ENCODE measurements at places on chromosomes 7 and 10.

- no peak for DNase-seq
These were observed 32.8 kb upstream of the ANTXRL start for GRCh38 chr10:46254007-46254383.

DNA sequence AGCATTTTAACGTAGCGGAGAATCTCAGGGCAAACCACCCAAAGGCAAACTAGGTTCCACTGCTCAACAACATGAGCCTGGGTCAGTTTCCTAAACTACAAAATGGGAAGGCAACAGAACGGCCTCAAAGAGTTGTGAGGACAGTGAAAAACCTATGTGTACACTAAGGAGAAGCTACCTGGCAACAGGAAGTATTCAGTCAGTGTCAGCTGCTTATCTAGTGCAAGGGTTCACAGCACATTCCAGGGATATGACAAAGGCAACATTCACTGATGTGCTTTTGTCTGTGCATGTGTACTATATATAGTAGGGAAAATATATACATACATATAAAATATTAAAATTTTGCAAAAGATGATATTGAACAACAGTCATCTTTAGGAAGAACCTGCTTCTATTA is 17.2 kb downstream of the NUDCD3 start:
- peak; percentile 50 for DNase-seq

DNA sequence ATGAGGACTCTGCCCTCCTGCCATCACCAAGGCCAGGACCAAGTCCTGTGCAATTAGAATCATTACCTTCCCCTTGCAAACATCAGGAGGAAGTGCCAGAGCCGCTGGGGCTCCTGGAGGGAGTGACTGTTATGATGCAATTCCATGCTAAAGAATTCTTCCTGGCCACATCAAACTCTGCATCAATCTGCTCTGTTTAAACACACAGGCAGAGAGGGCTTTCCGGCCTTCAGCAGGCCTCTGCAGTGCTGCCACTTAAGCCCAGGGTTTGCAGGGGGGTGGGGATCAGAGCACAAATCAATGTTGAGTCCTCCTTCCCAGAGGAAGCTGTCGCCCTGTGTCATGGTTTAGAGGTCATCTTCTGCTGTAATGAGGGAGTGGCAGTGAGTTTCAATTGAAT is 58.1 kb downstream of the CTBP2 start:
- peak; percentile 73 for DNase-seq

- DNase-seq = peak; percentile 75
These were observed 42.3 kb downstream of the ARID5B start for GRCh38 chr10:61943674-61944378.

- peak; percentile 68 for DNase-seq
These were observed 4.3 kb downstream of the HOXA10 start for GRCh38 chr7:27169658-27170425.

GRCh38 chr7:22731766-22732165 is 4.8 kb downstream of the IL6 start:
- DNase-seq = no peak

DNA sequence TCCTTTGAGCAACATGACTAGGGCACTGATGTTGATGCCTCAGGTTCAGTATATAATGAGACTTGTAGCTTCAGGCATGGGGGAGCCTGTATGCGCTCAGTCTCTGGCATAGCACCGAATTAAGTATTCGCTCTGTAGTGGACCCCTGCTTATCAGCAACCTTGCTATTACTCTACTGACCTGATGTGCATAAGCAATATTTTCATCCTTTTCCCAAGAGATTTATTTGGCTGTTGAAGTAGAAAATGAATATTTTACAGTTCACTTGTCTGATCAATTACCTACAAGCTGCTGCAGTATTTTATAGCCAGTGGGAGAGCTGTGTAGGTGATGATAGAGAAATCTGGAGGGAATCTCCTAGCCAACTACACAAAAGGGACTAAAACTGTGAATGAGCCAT is 781.6 kb upstream of the PHF14 start:
- DNase-seq = no peak

DNA sequence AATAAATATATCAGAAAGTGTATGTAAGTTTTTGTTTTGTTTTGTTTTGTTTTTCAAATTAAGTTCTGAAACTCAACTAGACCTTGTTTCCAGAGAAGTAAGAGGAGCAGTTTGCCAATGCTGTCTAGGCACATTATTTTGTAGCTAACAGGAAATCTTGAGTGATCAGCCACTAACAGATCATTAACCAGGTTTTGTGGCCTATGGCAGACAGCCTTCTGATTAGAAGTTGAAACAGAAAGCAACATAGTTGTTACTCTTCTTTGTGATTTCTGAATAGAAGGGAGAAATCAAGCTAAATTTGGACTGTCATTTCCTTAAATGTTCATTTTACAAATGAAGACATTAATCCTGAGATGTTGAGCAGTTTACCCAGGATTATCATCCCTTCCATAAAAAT is 142.6 kb downstream of the PLXDC2 start:
- no peak for DNase-seq

GRCh38 chr7:116948934-116949333 is 4.4 kb upstream of the ST7 start:
- no peak for DNase-seq

DNA sequence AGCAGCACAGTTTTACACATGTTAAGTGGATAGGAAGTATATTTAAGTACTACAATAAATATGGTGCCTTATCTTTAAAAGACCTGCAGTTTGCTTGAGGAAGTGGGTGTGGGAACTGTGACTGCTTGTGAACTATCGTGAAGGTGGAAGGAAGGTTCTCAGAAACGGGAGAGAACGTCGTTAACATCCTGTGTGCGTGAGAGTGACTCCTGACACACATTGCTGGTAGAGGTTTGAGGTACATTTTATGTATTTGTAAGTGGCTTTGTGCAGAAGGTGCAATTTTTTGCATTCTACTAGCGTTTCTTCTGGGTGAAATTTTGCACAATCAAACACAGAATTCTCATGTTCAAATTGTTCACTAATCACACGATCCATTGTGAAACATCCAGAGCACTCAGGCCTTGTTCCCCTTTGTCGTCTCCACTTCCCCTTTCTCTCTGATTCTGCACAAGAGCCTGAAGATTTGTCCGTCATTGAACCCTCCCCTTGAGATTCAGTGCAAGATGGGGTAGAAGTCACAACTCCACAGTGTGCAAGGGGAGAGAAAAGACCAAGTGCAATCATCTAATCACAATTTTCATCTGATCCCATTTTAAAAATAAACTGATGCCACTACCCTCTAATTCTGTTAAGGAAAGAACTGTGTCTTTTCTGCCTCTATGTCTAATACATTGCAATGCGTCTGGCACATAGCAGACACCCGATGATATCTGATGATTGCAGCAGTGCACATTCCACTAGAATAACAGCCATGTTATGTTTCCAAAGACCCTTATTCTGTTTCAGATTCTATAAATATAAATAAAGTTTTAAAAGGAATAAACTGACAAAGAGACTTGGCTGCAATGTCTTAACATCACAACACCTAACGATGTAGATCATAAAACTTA is 279.9 kb downstream of the NEBL start:
- DNase-seq = no peak

DNA sequence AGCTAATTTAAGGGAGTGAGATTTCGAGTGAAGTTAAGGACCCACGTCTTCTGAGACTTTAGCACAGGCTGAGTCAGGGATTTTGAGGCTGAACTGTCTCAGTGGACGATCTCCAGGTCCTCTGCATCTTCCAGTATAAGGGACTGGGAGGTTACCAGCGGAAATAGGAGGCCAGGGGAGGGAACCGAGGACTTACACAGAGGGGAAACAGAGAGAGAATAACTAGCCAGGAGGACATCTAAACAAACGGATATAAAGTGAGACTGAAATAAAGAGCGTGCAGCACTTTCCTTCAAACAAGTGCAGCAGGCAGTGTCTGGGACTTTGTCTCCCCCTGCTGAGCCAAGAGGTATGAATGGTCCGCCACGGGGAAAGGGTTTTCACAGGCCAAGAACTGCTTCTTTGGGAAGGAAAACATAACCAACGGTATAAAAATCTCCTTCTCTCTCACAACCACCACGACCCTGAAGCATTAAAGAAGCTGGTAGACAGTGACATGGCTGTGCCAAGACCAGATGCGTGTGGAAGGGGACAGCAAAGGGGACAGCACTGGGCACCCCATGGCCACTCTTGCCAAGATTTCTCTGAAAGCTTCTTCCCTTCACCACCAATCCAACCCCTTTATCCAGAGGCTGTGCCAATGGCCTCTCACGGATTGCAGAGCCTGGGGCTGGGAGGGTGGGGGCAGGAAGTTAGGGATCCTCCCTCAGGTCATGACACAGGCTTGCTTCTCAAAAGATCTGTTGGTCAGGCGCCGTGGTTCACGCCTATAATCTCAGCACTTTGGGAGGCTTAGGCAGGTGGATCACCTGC is 72.0 kb downstream of the SLC37A3 start:
- peak; percentile 55 for DNase-seq

GRCh38 chr10:132850246-132850645 is 64.3 kb upstream of the NKX6-2 start:
- DNase-seq = no peak

DNA sequence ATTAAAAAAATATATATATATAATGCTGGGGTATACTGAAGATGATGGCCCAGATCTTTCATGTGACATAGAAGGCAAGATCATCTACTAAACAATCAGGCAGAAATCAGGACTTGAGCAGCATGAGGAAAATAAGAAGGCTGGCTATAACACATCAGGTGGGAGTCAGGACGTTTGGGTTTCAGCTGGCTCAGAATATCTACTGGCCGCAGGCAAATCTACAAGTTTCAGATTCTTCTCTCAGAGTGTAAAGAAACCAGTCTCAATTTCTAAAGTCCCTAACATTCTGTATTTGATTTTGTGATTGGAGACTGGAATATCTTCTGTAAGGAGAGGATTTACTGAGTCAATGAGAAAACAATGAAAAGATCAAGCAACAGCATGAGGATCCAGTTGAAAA is 37.7 kb upstream of the FAM3C start:
- DNase-seq = no peak

GRCh38 chr10:65348637-65349036 is 1577.2 kb upstream of the LRRTM3 start:
- no peak for DNase-seq

DNA sequence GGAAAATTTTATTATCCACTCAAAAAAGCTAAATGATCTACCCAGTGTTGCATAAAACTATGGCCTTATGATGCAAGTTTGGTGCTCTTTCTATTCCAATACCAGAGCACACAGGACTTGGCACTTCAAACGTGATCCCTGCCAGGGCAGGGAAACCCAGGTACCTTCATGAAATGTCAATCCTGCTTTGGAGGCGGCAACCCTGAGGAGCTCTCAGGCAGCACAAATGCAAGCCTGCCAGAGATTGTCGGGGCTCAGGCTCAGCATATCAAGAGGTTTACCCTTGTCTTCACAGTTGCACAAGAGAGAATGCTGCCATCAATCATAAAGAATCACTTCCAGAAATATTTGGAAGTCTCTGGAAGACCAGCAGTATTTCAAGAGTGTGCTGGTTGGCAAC is 151.5 kb downstream of the GLI3 start:
- no peak for DNase-seq

- DNase-seq = no peak
These were observed 21.4 kb upstream of the PARP12 start for GRCh38 chr7:140084142-140084655.

GRCh38 chr7:81140775-81141174 is 221.9 kb upstream of the SEMA3C start:
- no peak for DNase-seq

DNA sequence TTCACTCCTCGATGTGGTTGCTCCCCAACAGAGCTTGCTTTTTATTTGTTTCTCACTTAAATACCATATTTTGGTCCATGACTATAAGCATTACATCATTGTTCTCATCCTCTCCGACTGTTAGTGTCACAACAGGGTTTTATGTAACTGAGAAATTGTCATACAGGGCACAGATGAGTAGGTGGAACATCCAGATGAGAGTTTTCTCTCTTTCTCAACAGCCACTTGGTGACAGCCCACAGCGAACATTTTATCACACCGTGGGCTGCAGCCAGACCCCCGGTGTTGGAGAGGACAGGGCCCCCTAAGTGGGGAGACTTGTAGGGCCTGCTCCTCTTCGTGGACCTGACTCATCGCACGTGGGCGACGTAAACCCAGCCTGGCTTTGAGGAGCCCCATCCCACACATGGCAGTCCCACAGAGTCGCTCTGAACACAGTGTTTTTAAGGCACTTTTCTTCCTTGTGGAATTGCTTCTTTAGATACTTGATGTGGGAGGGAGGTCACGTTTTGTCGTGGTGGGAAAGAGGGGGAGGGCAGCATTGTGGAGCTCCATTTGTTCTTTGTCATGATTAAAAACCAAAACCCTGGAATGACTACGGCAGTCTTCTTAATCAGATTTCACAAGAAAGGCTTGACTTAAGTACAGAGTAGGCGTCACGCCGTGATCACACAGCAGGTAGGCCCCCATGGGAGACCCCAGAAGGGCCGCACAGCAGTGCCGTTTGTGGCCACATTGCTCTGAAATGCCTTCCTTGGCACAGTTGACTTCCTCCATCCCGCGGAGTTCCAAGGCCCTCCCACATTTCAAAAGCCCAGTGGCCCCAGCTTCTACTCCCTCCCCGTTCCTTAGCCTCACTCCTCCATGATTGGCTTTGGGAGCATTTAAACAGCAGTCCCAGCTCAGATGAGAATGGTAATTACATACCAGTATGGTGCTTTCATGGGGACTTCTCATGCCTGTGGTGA is 220.6 kb downstream of the CCDC3 start:
- DNase-seq = peak; percentile 11

DNA sequence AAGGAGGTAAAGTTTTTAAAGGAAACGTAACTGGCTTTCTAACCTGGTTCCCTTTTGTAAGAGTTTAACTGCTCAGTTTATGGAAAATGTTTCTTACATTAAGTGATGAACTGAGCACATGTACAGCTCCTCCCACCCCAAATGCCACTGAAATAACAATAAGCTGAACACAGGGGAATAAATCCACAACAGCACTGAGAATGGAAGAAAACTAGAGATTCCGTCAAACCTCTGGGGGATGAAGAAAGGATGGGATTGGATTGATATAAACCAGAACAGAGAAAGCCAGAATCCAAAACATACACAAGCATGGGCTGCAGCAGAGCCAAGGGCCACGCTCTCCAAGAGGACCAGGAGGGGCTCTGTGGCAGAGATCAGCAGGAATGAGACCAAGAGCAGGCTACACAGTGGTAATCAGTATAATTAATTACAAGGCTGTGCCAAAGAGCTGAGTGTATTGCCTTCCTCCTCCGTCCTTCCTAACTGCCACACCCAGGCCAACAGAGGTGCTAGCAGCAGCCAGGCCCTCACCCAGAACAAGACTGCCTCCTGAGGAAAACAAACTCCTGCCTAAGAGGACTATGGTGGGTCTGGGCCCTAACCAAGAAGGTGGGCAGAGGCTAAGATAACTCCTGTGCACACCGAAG is 73.9 kb downstream of the KIAA1549 start:
- no peak for DNase-seq

DNA sequence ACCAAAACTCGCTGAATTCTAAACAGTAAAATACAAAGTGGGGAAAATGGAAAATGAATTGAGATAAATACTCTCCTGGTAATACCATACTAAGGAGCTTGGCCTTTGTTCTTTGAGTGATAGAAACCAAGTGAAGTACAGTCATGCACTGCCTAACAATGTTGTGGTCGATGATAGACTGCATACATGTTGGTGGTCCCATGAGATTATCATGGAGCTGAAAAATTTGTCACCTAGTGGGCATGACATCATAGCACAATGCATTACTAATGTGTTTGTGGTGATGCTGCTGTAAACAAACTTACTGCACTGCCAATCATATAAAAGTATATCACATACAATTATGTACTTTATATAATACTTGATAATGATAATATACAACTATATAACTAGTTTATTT is 419.1 kb downstream of the ARL4A start:
- no peak for DNase-seq

GRCh38 chr10:88926566-88927415 is 25.8 kb downstream of the ACTA2 start:
- DNase-seq = peak; percentile 84

Data from fibroblast of skin of right biceps (primary cell).